ENCODE measurements at places on chromosomes 4 and X.

DNA sequence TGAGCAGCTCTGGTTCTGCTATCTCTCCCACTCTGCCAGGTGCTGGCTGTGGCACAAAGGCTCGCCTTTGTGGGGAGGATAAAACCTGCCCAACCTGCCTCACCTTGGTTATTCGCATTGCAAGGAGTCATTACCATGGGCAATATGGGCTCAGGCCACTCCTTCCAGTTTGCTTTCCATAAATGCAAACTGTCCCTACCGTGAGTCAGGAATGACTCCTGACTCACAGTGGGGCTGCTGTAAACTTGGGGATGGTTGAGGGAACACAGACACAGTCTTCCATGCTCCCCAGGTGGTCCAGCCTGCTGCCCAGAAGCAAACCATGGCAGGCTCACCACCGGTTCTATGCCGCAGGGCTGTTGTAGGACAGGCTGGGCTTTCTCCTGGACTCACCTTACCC, 36.1 kb downstream of the COQ2 start:
- DNase-seq, result no peak

DNA sequence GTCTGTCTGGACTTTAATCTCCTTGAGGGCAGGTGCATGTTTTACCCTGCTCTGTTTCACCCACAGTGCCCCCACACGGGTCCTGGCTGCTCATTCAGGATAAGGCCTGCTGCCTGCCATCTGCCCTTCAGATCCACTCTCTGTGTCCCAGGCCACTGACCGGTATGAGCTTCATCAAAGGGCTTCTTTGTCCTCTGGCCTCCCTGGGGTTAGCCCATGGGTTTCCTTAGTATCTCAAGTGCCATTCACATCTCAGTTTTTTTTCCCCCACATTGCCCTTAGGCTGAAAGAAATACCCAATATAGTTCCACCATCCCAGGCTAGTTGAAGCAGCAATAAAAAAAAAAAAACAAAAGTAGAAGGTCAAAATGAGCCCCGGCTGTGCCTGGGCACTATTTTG, 9.3 kb downstream of the CD99L2 start:
- no peak for DNase-seq

- DNase-seq, result no peak
Measured at GRCh38 chr4:87806520-87806919, 7.2 kb downstream of the IBSP start.

DNA sequence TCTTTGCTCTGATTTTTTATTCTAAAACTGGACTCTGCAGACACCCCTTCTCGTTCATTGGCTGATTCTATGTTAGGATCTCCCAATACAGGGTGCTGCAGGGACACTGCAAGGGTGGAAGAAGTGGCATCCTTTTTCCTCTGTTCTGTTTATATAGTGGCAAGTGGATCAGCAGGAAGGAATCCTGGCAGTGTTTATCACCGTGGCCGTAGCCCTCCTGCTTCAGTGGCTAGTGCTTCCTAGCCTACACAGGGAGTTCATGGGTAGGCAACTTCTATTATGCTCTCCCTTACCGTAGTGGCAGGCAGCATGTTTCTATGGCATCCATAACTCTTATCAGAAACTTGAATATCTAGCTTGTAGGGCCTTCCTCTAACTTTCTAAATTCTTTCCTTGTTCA, 6.4 kb upstream of the AP1AR start:
- no peak for DNase-seq
